ENCODE measurements at places on chromosomes 4 and X. TPM values are rescaled to one million over a fixed set of nuclear protein-coding genes. Genes with fewer than 3 reads are reported as not detected.

Gene GABRE
- 50.5 TPM for total RNA-seq

Gene SPIN2A
- 0.39 TPM for total RNA-seq

GRCh38 chr4:37685161-37685822 is 884 bp downstream of the RELL1 start:
- H3K36me3 ChIP-seq = no peaks in the 10 kb centered on the region
- no peak for DNase-seq
- no peaks in the 10 kb centered on the region for H3K27me3 ChIP-seq
- H3K4me3 ChIP-seq = peak overlapping the region; percentile 89

Gene SPP1
- 26.8 TPM for total RNA-seq

- H3K27me3 ChIP-seq = no peaks in the 10 kb centered on the region
- no peak overlapping the region for H3K27ac ChIP-seq
- DNase-seq = no peak
- H3K4me3 ChIP-seq = no peak overlapping the region
- no peaks in the 10 kb centered on the region for H3K36me3 ChIP-seq
Measured at GRCh38 chrX:8647176-8647575, 84.8 kb downstream of the ANOS1 start.

- no peak overlapping the region for H3K4me3 ChIP-seq
- DNase-seq = no peak
- H3K4me1 ChIP-seq = no peaks in the 10 kb centered on the region
- H3K36me3 ChIP-seq = no peaks in the 10 kb centered on the region
- H3K27ac ChIP-seq = no peak overlapping the region
Measured at GRCh38 chrX:24463077-24463476, 2.0 kb upstream of the PDK3 start.

GRCh38 chr4:81914623-81915022 is 442.9 kb upstream of the RASGEF1B start:
- H3K27ac ChIP-seq = no peak overlapping the region
- no peaks in the 10 kb centered on the region for H3K27me3 ChIP-seq
- no peaks in the 10 kb centered on the region for H3K36me3 ChIP-seq
- DNase-seq = no peak

DNA sequence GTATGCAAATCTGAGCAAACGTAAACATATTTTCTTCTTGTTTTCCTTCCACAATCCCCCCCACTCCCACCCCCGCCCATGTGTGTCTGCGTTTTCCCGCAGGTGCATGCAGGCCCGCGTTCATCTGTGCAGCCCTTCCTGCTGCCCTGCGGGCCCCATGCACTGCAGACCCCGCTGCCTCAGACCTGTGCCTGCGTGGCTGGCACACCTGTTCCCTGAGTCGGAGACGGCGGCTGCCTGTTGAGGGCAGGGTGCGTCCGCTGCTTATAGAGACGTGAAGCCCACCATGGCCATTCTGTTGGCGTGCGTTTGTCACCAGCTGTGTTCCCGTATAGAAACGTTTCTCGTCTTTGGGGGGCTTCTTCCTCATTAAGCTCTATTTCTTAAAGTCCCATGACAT is 51.5 kb downstream of the PCGF3 start:
- peaks cover 3% of the 10 kb centered on the region for H3K36me3 ChIP-seq
- H3K4me3 ChIP-seq = no peak overlapping the region
- no peaks in the 10 kb centered on the region for H3K27me3 ChIP-seq
- H3K4me1 ChIP-seq = no peaks in the 10 kb centered on the region
- H3K27ac ChIP-seq = no peak overlapping the region

Gene COL4A6
- total RNA-seq = 3.8 TPM

Gene TMPRSS11D
- total RNA-seq = 1.6 TPM

Gene TMEM255A
- total RNA-seq = 2.9 TPM

- no peaks in the 10 kb centered on the region for H3K4me1 ChIP-seq
- no peak overlapping the region for H3K4me3 ChIP-seq
- no peaks in the 10 kb centered on the region for H3K27me3 ChIP-seq
- H3K36me3 ChIP-seq = no peaks in the 10 kb centered on the region
- DNase-seq = no peak
- no peak overlapping the region for H3K27ac ChIP-seq
Measured at GRCh38 chrX:17580539-17581152, 156.6 kb upstream of the SCML1 start.

GRCh38 chrX:128250621-128251020 is 198.4 kb upstream of the ACTRT1 start:
- no peak for DNase-seq
- no peaks in the 10 kb centered on the region for H3K4me1 ChIP-seq
- H3K36me3 ChIP-seq = no peaks in the 10 kb centered on the region
- no peaks in the 10 kb centered on the region for H3K27me3 ChIP-seq

Gene FGA
- total RNA-seq = 30.7 TPM

Measured in upper lobe of left lung (tissue), 6 donors.